ENCODE measurements at places on chromosomes 4 and X. TPM values are rescaled to one million over a fixed set of nuclear protein-coding genes. Genes with fewer than 3 reads are reported as not detected.

The RAB33B gene
- 8.5 TPM for total RNA-seq

The FRAS1 gene
- 6.0 TPM for total RNA-seq

The GYPE gene
- not detected for total RNA-seq

The NALF2 gene
- not detected for total RNA-seq

The PPBP gene
- not detected for total RNA-seq

The TMPRSS11D gene
- total RNA-seq: 0.72 TPM

The HTR2C gene
- total RNA-seq: not detected

The GABRB1 gene
- not detected for total RNA-seq

The DCX gene
- total RNA-seq: 0.42 TPM

The SLC16A2 gene
- total RNA-seq: 2.6 TPM

The PLCXD1 gene
- 48.5 TPM for total RNA-seq

The HMX1 gene
- total RNA-seq: not detected

The TRIML2 gene
- not detected for total RNA-seq

The TMEM156 gene
- not detected for total RNA-seq

The GAGE12G gene
- total RNA-seq: not detected

The FRMPD3 gene
- total RNA-seq: not detected

The EMCN gene
- total RNA-seq: 11.4 TPM

The FHDC1 gene
- 32.5 TPM for total RNA-seq

The POU3F4 gene
- not detected for total RNA-seq

The ARR3 gene
- total RNA-seq: not detected

All from suprapubic skin (tissue), 4 donors.